ENCODE measurements at places on chromosomes 4 and X. TPM values are rescaled to one million over a fixed set of nuclear protein-coding genes. Genes with fewer than 3 reads are reported as not detected.

The GC gene
- total RNA-seq = 0.31 TPM

The SLC4A4 gene
- total RNA-seq = 0.26 TPM

The CT55 gene
- total RNA-seq = not detected

The CYTL1 gene
- not detected for total RNA-seq

The TBX22 gene
- total RNA-seq = not detected

The GNPDA2 gene
- 17.9 TPM for total RNA-seq
